ENCODE measurements at places on chromosomes 4 and X.

DNA sequence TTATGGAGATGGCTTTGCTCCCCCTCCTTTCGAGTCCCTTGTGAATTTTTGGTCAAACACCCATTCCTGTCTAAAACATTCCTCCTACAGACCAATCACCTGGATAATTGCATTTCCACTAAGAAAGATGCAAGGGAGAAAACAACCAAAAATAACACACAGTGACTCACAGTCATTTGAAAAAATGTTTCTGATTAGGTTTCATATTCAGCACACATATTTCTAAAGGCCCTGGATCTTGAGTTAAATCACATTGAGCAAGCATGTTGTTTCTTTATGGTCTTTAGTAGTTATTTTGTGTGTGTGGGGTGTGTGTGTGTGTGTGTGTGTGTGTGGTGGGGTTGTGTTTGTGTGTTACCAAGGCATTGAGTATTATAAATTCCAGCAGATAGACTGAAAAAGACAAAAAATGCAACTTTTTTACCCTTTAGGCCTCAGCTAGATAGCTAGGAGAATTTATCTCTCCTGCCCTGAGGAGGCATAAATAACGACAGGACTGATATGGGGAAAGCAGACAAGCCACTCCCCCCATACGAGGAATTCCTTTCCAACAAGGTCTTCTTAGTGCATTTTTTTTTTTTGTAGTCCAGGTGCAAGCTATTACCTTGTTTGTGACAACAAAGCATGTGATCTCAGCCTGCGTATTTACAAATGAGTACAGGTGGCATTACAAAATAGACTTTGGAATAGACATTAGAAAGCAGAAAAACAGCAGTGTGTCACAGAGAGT is 265.4 kb upstream of the ADGRL3 start:
- no peak for DNase-seq

- DNase-seq = no peak
These were observed 27.5 kb downstream of the SETD7 start for GRCh38 chr4:139528377-139529005.

GRCh38 chrX:129462707-129463106 is 60.6 kb downstream of the SMARCA1 start:
- no peak for DNase-seq

DNA sequence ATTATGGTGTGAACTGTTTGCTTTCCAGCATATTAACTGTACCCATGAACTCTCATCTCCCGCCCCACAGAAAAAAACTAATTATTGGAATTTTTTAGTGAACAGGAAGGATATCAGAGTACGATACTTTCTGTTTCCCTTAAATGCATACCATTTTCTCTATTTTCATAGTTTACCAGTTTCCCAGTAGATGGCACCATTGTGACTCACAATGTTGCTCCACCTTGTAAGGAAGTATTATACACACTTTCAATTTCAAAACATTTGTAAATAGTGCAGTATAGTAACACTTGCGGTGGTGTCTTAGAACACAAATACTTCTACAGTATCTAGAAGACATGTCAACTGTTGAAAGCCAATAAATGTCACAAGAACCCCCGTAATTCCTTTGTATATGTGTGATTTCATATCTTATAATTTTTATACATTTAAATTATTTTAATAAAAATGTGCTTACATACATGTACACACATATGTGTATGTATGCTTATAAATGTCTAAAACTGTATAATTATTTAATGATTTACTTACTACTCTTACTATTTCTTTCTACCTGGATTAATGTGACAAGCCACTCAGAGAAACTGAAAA is 167.3 kb downstream of the SLIT2 start:
- DNase-seq = no peak

All from GM12892 (cell line).